GM06990 (cell line): ENCODE measurements at places on chromosomes 7 and 10.

- DNase-seq, result no peak
Observed at GRCh38 chr10:129893104-129894089, 70.7 kb downstream of the EBF3 start.

GRCh38 chr7:107882766-107883165 is 8.2 kb upstream of the DLD start:
- DNase-seq, result no peak

DNA sequence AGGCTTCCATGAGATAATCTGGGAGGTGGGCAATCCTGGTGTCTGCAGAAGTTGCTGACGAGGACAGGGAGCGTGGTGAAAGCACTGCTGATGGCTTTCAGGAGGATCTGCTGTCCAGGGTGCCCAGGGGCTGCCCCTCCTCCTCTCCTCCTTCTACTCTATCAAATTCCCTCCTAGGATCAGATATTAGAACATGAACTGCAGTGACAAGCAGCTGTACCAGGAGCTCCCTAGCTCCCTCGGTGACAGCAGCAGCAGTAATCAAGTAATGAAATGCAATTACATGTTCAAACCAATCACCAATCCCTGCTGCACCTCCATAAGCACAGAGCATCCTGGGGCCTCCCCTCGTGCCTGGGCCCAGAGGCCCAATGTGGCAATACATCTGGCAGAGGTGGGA is 46.9 kb downstream of the GRID1 start:
- no peak for DNase-seq

DNA sequence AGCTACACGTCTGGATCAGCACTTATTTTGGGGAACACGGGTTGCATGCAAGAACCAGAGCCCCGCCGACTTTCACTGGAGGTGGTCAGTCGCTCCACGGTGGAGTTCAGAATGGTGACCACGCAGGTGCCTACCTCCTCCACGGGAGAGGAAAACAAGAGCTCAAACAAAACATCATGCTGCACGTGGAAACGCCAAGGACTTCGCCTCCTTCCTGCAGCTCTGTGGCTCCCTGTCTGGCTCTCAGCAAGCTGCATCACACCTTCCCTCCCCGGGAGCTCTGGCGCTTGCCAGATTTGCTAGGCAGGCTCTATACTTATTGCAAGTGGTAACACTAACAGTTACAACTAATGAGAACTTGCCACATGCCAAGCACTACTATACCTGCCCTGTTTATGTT is 26.0 kb downstream of the GSDME start:
- DNase-seq, result no peak

GRCh38 chr7:100126239-100126930 is 382 bp upstream of the MBLAC1 start:
- no peak for DNase-seq

GRCh38 chr7:34530259-34530658 is 127.8 kb upstream of the NPSR1 start:
- DNase-seq, result no peak

GRCh38 chr10:131978851-131979250 is 2.9 kb downstream of the BNIP3 start:
- DNase-seq, result no peak

DNA sequence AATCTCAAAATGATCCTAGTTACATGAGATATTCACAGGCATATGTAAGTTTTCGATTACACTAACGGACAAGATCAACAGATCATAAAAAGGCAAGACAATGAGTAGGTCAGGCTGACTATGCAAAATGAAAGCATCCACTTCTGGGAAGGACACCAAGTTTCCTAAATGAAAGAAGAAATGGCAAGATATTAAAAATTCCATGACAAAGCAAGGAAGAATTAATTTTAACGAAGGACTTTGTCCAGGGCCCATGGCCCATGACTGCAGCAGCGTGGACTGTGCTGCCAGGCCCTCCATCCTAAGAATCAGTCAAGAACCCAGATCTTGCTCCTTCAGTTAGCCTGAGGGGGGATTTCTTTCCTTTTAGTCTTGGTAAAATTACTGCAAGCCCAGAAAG is 182.4 kb upstream of the FRMD4A start:
- DNase-seq, result no peak

DNA sequence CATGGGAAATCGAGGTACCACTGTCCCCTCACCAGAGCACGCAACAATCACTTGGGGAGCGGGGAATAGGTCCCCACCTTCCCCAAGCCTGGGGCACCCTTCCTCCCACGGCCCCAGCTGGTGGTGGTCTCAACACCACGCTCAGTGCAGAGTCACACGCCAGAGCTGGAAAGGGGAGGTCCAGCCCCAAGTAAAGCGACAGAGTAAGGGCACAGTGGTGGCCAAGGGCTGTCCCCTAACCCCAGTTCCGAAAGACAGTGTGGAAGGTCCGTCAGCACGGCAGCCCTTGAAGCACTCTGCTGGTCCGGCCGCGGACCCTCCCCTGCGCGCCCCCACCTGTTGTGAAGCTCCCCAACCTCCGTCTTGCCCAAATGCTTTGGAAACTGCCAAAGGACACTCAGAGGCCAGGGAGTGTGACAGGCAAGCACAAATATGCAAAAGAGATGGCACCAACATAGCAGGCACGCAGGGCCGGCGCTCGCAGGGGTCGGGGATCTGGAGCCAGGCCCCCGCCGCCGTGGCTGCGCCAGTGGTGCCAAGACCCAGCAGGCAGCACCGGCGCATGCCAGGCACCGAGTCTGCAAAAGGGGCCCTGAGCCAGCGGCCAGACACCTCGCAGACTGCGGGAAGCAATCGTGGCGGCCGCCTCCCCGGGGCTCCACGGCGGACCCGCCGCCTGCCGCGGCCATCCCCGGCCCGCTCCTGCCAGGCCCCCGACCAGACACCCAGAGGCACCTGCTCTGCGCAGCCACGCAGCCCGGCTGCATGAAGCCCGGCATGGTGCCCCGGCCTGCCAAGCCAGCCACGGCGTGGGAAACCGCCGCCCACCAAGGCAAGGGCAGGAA is 51.6 kb upstream of the SRRM3 start:
- DNase-seq, result no peak

DNA sequence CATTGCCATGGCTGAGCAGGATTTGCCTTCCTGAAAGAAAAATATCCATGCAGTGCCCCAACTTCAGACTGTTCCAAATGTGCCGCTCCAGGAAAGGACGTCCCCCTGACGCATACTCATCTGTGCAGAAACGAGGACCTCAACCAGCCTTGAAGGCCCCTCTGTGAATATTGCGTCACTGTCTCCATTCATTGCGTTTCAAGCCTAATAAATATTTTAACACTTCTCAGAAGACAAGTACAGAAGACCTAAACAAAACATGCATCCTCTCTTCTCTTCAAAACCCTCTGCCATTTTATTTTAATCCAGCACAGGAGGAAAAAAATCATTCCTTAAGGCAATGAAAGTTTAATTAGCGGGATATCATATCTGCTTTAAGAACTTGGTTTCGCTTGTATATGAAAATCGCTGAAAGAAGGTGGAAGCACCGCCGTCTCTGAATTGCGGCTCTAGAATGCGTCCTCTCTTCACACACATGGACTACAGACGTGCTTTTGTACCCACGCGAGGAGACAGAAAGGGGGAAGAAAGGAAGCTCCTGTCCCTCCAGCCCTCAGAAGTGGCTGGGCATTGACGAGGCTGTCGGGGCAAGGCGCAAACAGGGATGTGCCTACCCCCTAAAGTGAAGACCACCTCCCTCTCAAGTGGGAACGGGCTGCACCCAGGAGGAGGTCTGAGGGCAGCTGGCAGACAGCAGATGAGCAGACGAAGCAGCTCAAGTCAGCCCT is 36.8 kb downstream of the RGS10 start:
- no peak for DNase-seq

DNA sequence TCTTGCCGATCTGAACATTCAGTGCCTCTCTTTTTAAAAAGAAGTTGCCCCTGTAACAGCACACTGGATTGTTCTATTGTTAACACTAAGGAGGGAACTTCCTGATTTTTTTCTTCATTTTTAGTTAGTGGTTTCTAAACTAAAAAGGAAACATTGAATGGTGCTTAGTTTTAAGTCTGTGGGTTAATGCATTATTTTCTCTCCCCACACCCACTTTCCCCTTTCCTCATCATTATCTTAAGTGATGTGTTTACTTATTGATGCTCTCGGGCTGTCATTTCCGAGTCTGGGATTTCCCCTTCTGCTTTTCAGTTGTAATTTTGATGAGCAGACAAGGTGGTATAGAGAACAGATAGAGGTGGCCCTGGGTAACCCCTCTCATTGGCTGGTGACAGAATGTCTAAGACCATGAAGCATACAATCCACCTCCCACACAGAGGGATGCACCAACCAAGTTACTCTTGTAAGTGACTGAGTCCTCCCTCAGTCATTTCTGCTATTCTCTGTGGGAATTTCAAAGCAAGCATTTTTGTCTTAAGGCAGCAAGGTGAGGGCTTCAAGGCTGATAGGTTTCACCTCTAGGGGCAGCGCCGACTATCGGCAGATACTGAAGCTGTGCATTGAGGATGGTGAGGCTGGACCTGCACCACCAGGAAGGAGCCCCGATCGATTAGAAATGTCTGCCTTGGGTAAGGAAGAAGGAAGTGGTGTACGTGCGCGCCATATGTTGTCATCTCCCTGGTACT is 49.5 kb downstream of the CHN2 start:
- peak; percentile 13 for DNase-seq

DNA sequence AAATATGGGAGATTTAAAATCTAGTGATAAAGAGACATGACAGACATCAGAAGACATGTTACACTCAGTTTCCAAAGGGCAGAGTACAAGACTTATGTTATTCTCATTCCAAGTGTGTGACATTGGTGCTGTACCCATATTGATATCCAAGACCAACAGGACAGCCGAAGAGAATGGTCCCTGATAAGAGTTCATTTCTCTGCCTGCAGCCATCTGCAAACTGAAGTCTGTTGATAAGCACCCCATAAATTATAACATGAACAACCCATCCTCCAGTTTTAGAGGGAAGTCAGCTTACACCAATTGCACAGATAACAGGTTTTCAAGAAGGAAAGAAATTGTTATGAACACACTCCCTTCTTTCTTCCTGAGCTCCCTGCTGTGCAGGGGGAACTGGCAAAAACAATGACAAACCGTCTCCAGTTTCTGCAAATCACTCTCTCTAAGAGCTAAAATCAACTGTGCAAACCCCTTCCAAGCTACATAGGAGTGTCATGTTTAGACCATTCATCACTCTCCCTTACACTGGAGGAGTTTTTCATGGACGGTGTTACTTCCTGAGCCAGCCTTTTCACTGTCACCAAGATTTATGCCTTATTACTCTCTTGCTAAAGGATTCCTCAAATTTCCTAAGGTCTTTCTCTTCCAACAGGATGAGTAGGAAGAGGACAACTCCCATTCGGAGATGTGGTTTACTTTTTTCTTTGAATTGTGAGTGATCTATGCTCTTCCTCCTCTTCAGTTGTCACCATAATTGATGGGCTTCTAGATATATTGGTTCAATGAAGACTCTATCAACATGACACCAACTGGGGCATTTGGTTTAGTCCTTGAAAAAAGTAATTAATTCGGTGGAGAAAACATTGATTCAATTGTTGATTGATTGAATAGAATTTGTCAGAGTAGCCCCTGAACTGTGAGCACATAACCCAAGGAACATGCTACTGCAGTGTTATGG is 80.3 kb upstream of the FAM171A1 start:
- DNase-seq, result no peak

GRCh38 chr10:116014871-116015582 is 258.0 kb downstream of the GFRA1 start:
- no peak for DNase-seq

- no peak for DNase-seq
Observed at GRCh38 chr7:20290505-20291111, 40.1 kb upstream of the ITGB8 start.

GRCh38 chr10:104325436-104326435 is 12.5 kb downstream of the ITPRIP start:
- DNase-seq, result no peak

DNA sequence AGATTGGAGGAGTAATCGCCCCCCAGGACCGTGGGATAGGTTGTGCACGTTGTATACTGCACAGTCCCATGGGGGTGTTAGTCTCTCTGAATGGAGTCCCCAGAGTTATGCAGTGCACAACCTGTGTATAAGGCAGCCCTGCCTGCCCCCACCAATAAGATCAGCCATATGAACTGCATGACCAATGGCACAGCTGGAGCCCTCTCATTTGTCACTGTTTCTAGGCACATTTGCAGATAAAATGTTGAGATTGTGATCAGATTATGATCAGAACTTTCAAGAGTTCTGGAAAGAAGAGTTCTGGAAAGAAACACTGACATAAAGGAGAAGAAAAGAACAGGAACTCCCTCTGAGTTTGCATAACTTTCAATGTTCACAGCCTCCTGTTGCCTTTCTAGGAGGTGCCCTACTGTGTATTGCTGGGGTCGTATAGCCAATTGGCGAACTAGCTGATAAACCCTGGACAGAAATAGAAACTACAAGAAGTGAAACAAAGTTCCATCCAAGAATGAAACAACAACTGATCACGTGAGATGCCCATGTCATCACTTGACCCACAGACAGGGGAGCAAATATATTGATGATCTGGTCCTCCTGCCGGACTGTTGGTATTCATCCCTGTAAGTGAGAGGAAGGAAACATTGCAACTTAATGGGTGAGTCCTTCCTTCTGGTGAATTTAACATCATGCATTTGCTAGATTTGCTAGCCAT is 49.6 kb upstream of the TOMM7 start:
- peak; percentile 40 for DNase-seq

DNA sequence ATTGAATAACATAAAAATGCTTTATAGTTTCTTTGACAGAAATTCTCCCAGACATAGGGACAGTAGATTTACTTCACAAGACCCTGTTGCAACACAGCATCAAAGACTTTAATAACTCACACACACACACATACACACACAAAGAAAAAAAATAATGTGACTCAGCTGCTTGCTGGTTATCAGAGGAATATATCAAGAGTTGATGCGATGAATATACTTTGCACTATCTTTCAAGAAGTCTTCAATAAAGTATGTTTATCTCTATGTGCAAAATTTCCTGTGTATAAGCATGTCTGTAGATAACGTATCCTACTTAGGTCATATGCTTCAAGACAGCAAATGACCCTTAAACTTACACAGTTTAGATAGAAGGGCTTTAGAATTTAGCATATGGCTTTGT is 243.1 kb downstream of the ARL4A start:
- DNase-seq, result no peak

DNA sequence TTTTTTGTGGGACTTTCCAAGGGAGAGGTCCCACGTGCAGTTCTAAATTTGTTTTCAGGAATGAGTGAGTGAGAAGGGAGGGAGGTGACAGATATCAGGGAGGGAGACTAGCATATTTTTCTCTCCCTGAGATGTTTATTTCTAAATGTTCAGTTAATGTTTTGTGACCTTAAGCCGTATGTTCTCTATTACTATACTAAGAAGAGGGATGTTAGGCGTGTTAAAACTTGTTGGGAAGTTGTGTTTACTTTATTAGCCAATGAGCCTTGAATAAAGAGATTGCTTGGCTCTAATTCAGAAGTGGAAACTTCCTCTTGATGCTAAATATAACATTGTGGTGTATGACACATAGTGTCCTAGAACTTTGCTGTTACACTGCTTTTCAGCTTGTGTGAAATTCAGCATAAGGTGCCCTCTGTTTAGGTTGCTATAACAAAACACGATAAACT is 37.3 kb downstream of the DNAH11 start:
- no peak for DNase-seq
